EH (cell line): ENCODE measurements at places on chromosomes 12 and 14.
A peak's percentile ranks its signal among the peaks of the same experiment; 100 is the strongest.

GRCh38 chr14:87940894-87941293, 52.1 kb downstream of the GALC start:
- DNase-seq: no peak

DNA sequence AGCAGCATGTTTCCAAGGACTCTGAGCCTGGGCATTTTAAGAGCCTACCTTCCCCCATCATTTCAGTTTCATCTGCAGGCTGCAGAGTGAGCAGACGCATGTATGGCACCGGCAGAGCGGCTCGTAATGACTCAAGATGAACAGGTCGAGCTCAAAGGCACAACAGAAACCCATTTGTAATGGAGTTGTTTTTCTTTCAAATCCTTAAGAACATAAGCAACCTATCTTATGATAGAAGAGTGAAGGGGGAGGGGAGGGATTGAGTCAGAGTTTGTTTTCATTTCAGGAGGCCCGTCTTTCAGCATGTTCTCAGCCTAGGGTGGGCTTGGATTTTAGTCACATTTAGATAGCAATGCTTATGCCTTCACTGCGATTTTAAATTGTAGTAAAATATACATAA, 54.9 kb upstream of the CISTR start:
- peak; percentile 36 for DNase-seq

GRCh38 chr14:75015496-75015895, 12.8 kb downstream of the EIF2B2 start:
- no peak for DNase-seq

DNA sequence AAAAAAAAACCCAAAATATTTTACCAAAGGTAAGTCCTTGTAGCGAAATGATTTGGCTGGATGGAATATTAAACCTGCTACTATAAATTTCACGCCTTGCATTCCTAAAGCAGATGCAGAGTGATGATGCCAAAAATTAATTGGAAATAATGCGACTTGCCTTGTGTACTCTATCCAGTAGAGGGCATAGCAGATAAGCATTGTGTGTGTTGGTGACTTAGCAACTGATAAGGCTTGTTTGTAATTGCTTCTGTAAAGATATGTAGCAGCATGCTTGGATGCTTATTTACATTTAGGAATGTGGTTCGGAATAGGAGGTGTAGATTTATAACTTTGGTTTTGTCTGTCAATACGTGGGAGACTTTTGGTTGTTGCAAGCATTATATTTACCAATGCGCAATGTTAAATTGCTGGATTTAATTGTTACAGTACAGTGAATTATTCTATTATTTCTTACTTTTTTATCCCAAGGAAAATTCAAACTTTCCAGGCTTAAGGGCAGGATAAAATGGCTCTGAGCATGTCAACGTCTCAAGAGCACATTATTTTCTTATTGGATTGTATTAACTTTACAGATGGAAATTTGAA, 80.5 kb downstream of the TMEM260 start:
- peak; percentile 55 for DNase-seq

DNA sequence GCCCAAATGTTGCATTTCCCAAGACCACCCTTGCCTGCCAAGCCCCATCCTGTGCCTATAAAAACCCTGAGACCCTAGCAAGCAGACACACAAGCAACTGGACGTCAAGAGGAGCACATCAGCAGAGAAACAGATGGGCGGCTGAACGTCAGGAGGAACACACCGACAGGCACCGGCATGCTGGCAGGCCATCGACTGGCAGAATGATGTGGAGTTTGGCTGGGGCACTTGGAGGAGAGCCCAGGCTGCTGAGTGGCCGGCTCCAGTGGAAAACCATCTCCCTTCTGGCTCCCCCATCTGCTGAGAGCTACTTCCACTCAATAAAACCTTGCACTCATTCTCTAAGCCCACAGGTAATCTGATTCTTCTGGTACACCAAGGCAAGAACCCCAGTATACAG, 130.1 kb downstream of the SLC41A2 start:
- no peak for DNase-seq

- peak; percentile 43 for DNase-seq
Observed at GRCh38 chr14:87108726-87109125, 884.3 kb downstream of the GALC start.

- DNase-seq: no peak
Observed at GRCh38 chr12:105987685-105988035, 151.1 kb downstream of the NUAK1 start.

DNA sequence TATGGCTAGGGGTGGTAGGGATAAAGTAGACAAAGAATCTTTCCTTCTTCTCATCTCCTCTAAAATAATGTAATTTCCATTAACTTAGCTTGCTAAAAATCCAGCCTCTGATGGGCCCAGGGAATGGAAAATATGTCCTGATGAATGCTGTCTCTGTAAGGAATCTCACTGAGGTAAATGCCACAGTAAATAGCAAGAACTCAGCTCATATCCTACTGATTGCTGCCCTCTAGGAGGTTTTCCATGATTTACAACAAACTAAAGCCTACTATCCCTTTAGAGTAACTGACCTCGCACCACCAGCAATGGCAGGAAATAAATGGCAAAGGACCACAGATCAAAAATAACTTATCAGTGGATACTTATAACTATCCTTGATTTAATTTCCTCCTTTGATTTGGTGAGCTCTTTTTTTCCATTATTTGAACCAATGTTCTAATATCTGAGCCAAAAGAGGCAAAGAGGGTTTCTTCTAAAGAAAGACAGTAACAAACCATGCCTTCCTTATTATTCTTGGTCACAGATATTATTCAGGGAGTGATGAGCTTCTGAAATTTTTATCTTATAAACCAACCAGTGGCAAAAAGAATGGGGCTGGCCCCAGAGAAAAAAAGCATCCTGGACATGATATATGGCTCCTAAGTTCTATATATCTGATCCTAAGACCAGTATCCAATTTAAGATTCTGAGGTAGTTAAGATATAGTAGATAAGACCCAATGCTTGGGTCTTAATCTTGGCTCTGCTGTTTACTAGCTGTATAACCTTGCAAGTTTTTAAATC, 43.8 kb downstream of the SENP1 start:
- peak; percentile 21 for DNase-seq

GRCh38 chr14:73026243-73026844, 562 bp downstream of the ZFYVE1 start:
- no peak for DNase-seq

DNA sequence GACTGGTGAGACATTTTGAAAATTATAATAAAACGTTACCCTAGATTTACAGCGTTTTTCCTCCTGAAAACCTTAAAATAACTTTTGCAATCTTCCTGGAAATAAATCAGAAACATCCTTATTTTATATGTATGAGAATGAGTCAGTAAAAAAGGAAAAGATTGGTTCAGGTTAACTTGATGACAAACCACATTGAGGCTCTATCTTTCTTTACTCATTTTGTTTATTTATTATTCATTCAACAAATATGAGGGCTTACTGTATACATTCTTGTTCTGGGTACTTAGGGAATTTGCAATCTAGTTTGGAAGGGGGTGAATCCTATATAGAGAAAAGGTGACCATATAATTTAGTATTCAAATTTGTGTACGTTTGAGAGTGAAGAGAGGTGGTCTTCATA, 156.6 kb downstream of the UNC79 start:
- no peak for DNase-seq

DNA sequence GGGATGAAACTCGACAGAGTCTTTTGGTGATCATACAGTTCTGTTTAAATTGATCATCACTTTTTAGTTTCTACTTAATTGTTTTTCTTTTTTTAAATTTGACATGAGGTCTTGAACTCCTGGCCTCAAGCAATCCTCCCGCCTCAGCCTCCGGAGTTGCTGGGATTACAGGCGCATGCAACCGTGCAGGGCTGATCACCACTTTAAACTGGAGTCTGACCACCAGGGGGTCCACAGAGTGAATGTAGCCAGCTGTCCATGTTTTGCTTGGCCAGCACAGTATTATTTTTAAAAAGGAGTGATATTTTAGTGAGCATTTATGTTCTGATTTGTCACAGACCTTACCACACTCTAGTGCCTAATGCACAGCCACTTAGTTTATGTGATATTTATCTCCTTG, 10.7 kb downstream of the DAAM1 start:
- no peak for DNase-seq

- no peak for DNase-seq
Observed at GRCh38 chr12:30201301-30202160, 417.8 kb upstream of the TMTC1 start.

DNA sequence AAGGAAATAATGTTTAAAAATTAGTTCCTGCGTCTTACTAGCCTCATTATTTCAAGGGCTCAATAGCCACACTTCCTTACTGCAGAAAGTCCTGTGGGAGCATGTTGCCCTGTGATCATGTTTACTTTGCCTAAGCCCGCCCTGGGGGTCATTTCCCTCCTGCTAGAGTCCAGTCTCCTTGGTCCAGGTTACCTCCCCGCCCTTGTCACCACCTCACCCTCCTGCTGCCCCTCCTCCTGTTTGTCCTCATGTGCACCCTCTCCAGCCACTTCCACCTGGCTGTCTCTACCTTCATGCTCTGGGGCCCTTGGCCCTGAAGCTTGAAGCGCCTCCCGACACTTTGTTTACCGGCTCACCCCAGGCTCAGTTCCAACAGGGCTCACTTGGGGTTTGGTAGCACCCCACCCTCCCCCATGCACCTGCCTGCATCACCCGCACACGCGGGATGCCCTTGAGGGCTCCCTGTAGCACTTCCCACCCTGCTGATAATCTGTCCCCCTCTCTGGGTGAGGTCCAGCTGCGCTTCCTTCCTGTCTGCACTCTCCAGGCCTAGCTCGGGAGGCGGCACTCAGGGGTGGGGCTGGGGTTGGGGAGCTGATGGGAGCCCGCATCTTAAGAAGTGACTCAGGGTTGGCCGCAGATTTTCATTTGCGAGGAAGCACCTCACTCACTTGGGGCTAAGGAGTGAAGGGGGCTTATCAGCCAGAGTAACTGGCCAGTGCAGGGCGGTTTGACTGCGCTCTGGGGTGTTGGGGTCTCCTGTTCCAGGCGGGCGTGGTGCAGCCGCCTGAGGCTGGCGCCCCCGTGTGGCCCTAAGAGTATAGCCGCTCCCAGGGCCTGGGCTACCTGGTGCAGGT, 40.1 kb downstream of the SMIM41 start:
- DNase-seq: peak; percentile 17

- no peak for DNase-seq
Observed at GRCh38 chr12:131836193-131836592, 8.0 kb downstream of the MMP17 start.

DNA sequence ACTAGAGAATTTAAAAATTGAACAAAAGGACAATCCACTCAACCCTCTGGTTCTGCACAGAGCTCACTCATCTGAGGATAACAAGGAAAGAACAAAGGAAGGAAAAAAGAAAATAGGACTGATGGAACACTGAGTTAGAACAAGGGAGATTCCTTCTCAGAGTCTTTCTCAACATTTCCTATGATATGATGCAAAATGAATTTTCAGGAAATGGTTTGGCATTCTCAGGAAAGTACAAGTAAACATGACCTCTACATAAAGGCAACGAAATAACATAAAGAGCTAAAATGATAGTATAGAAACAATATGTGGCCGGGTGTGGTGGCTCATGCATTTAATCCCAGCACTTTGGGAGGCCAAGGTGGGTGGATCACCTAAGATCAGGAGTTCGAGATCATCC, 135.8 kb downstream of the ITPR2 start:
- no peak for DNase-seq

GRCh38 chr12:104709692-104710435, 248.2 kb downstream of the SLC41A2 start:
- peak; percentile 30 for DNase-seq

DNA sequence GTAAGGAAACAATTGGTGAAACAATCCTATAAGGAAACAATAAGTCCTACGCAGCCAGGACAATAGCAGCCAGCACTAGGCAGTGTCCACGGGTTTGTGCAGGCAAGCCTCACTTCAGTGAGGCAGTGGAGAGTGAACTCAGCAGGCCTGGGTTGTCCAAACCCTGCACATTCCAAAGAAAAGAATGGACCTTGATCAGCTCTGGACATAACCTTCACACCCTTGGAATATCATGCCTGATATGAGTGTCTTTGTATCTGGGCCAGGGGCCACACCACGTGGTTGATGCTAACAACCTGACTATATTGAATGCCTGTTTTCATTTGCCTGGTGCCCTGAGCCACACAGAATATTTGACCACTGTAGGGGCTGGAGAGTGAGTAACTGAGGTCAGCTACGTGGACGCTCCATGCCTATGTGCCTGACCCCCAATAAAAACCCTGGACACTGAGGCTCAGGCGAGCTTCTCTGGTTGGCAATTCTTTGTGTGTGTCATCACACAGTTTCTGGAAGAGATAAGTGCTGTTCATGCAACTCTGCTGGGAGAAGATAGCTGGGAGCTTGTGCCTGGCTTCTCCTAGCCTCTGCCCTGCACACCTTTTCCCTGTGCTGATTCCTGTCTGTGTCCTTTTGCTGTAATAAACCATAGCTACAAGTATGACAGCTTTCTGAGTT, 81.4 kb upstream of the NCOR2 start:
- DNase-seq: no peak

GRCh38 chr14:68552602-68553001, 240.3 kb downstream of the ZFP36L1 start:
- peak; percentile 47 for DNase-seq

- no peak for DNase-seq
Observed at GRCh38 chr12:42469355-42470175, 120.0 kb downstream of the PRICKLE1 start.

DNA sequence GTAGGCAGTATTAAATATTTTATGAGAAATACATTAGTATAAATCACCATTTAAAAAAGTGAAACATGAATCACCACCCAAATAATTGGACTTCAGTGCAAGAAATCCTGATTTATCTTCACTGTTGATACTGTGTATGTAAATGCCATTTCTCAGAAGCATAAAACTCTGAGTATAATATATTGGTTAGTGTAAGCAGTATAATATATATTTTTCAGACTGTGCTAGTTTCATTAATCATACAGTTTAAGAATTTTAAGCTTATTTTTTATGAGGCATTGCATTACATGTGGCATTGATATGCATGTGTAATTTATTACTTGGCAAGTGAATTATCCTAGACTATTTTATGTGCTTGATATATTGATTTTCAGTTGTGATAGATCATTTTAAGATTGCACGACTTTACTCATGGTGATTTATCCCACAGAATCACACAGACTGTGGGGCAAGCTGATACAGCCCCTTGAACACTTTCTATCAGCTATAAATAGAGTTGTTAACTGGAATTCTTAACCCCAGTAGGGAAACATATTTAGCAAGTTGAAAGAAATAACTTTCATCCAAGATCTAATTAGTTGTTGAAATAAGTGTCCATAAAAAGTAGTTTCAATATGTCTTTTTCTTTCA, 403.5 kb downstream of the RPL10L start:
- no peak for DNase-seq

- no peak for DNase-seq
Observed at GRCh38 chr12:122937622-122938091, 28.6 kb downstream of the ABCB9 start.

GRCh38 chr14:89910691-89911009, 43.9 kb downstream of the EFCAB11 start:
- no peak for DNase-seq

GRCh38 chr12:116887244-116887643, 6.0 kb upstream of the HRK start:
- DNase-seq: no peak
